Hematopoietic multipotent progenitor cell treated with erythropoietin and hydrocortisone succinate and interleukin-3 and kit ligand, for 8 days (in vitro differentiated cells): ENCODE measurements at places on chromosomes 5 and 9.

DNA sequence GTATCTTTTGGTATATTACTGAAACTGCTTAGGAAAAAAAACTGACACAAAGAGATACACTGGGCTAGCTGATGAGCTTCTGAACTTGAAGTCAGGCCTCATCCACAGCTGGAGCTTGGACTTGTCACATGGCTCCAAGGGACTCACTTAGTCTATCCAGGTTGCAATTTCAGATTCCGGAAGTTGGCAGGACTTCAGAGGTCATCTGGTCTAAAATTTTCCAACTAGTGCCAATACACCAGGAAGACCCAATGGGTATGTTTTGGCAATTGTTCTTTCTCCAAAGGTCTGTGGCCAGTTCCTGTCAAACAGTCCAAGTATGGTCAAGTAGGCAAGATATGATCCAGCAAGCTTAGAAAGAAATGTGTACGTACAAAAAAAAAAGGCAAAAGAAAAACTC lies 36.7 kb downstream of the MRPS27 start:
- no peak for DNase-seq

DNA sequence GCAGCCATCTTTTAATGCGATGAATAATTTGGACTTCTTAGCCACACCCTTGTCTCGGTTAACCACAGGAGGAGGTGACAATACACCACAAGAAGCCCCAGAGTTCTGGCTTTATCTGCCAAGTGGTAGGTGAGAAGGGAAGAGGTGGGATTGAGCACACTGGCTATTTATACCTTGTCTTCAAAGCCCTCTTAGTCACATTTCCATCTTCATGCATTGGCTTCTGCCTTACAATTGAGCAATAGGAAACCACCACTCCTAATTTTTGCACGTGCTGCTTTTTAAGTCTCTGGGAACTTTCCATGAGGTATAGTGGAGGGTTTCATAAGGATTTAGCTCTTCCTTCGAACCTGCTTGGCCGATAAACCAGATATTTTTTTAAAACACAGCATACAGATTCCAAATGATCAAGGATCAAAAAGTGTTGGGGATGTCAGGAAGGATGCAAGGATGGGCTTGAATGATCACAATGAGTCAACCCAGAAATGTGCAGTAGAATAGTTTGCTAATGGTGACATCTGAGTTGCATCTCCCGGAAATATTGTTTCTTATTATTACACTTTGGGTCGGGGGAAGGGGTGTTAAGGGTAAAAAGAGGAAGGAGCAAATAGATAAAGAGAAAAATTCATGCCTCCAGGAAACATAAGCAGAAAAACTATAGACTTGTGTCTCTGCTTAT lies 25.5 kb downstream of the PLAC8L1 start:
- DNase-seq = peak; percentile 67

- no peak for DNase-seq
These were observed 26.8 kb downstream of the FYB1 start for GRCh38 chr5:39192450-39193160.

- DNase-seq = no peak
These were observed 49.9 kb downstream of the SHB start for GRCh38 chr9:38018958-38019602.

- DNase-seq = peak; percentile 100
These were observed 138.8 kb downstream of the KDM4C start for GRCh38 chr9:6896562-6896961.

DNA sequence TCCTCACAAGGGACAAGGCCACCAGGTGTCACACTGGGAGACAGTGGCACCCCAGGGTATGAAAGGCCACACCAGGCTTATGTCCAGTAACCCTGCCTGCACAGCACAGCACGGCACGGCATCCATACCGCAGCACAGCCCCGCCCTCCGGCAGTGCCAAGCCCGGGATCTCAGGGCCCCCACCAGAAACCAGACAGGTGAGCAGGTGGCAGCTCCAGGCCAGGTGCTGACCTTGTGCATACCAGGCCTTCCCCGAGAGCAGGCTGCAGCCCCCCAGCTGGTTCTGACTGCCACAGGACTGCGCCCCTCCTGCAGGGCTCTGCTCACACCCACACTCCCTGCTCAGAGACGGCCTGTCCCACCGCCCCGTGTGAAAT lies 56.5 kb downstream of the ADAMTS2 start:
- no peak for DNase-seq

GRCh38 chr5:55897905-55898304 lies 46.7 kb downstream of the IL31RA start:
- DNase-seq = no peak

- no peak for DNase-seq
These were observed 201.3 kb upstream of the CLINT1 start for GRCh38 chr5:158060212-158060611.

- no peak for DNase-seq
These were observed 26.9 kb downstream of the SRD5A1 start for GRCh38 chr5:6659941-6660684.

GRCh38 chr5:158802941-158803341 lies 296.8 kb downstream of the EBF1 start:
- no peak for DNase-seq
